ENCODE measurements at places on chromosomes 2 and 18.

DNA sequence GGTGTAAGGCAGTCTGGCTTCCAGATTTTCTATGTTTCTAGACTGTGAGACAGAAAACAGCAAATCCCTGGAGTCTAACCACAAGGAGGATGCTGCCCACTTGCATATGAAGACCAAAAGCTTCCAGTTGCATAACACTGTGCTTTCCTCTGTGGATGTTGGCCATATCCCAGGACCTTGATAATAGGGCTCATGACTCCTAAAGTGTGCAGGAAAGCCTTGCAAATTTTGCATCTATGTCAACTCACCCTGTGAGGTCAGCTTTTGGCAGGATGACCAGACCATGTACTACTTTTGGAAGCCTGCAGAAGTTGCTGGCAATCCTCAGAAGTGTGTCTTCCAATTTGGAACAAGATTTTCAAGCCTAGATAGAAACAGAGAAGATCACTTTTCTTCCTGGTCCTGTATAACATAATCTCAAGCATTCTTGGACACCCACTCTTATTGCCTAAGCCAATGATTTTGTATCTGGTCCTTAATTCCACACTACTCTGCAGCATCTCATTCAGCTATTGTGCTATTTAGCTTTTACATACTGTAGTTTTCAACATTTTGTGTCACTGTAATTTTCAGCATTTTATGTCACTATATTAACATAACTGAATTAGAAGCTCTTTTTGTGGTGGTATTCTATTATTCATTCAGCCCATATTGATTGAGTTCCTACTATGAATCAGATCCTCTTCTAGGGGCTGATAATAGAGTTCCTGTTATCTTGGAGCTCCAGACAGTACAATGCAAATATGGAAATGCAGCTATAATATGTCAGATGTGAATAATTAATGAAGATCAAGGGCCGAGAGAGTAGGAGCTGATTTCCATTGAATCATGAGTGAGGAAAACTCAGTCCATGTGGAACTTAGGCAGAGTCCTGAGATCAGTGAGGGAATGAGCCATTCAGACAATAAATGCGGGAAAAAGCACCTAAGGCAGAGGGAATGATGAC is 85.3 kb upstream of the RAB27B start:
- no peak for DNase-seq

DNA sequence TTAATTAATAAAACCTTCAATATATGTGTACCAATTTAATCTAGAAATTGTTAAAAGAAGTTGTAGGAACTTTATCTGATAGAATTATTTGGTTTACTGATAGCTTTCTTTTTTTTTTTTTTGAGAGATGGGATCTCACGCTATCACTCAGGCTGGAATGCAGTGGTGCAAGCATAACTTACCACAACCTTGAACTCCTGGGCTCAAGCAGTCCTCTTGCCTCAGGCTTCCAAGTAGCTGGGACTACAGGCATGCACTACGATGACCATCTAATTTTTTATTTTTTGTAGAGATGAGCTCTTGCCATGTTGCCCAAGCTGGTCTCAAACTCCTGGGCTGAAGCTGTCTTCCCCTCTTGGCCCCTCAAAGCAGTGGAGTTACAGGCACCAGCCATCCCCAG is 66.8 kb downstream of the CCDC138 start:
- DNase-seq = no peak

GRCh38 chr2:238589591-238590460 is 163.1 kb downstream of the ASB1 start:
- no peak for DNase-seq

- no peak for DNase-seq
Observed at GRCh38 chr2:107305966-107306365, 420.0 kb upstream of the ST6GAL2 start.

- no peak for DNase-seq
Observed at GRCh38 chr2:30694286-30695055, 112.8 kb downstream of the CAPN13 start.

- DNase-seq = no peak
Observed at GRCh38 chr2:188291142-188291616, 495 bp upstream of the GULP1 start.

GRCh38 chr2:118565786-118566540 is 281.5 kb downstream of the EN1 start:
- DNase-seq = no peak

GRCh38 chr2:85106489-85107180 is 26.6 kb upstream of the TCF7L1 start:
- DNase-seq = no peak

- no peak for DNase-seq
Observed at GRCh38 chr18:35282353-35282752, 7.7 kb downstream of the ZSCAN30 start.

- no peak for DNase-seq
Observed at GRCh38 chr2:144516411-144516980, 3.4 kb downstream of the ZEB2 start.

DNA sequence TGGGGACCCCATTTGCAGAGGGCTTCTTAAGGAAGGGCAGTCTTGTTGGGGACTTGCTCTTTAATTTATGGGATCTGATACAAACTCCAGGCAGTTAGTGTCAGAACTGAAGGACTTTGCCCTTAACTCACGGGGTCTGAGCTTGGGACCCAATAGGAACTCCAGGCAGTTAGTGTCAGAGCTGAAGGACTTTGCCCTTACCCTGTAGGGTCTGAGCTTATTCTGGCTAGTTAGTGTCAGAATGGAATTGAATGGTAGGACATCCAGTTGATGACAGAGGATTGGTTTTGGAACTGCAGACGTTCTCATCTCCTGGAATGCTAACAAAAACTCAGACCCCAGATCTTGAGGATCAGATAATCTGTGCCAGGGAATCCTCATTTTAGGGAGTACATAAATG is 256.9 kb upstream of the COPS8 start:
- no peak for DNase-seq

GRCh38 chr2:49973917-49974368 is 819.6 kb upstream of the FSHR start:
- DNase-seq = peak; percentile 26

DNA sequence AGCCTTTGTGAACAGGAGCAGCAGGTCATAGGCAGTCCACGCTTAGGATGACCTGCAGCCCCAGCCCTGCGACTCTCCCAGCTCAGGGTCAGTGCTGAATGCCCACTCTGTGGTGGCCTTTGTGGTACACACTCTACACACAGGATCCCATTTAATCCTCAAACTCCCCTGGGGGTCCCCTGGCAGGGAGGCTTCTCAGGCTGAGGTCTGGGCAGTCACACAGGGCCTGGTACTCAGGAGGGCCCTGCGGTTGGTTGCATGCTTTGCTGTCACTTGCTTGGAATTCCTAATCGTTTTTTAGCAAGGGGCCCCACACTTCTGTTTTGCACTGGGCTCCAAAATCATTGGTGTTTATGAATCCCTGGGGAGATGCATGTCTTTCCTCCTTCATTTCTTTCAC is 113.0 kb downstream of the EML6 start:
- no peak for DNase-seq

DNA sequence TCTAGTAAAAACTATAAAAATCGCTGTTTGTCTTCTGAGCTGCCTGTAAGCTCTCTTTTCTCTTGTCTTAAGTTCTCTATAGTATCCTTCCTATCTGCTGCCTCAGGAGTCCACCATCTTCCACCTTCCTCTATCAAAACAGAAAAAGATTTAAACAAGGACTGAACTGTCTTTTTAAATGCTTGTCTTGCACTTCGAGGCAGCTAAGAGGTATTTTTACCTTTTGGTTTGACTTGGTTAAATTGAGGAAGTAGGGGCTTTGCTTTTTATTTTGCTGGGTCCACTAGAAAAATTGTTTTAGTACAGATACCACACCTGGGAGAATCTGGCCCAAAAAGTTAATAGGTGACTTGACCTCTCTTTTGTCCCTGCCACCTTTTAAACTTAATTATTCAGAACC is 12.2 kb downstream of the SESTD1 start:
- DNase-seq = no peak

Data from activated CD4-positive, alpha-beta T cell treated with anti-CD3 and anti-CD28 coated beads, Interleukin-2, amount 50 U/mL, for 4 hours (primary cell).